ENCODE measurements at places on chromosomes 4 and X.

DNA sequence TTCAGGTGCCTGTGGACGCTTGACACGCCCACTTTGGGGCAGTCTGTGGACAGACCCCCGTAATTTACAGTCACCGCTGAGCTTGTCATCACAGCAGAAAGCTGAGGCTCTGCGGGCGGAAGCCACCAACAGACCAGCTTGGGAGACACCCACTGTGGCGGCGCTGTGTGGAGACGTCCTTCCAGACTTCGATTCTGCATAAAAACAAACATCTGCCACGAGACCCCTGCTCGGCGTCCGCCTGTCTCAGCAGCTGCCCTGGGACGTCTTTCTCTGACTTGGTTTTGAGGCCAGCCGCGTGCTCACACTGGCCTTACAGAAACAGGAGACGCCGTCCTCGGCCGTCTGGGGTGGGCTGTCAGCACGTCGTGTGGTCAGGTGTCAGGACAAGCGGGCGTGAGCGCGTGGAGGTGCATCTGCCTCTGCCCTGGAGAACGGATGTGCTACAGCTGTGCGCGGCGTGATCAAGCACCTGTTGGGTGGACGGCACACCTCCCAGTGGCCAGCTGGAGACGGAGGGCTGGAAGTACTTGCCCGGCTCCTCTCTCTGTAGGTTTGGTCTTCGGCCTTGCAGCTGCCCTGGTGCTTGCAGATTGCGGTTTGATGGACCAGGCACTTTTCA is 37.5 kb downstream of the PIGG start:
- no peak for DNase-seq

GRCh38 chr4:145851511-145852201 is 87.0 kb downstream of the ZNF827 start:
- DNase-seq = no peak

DNA sequence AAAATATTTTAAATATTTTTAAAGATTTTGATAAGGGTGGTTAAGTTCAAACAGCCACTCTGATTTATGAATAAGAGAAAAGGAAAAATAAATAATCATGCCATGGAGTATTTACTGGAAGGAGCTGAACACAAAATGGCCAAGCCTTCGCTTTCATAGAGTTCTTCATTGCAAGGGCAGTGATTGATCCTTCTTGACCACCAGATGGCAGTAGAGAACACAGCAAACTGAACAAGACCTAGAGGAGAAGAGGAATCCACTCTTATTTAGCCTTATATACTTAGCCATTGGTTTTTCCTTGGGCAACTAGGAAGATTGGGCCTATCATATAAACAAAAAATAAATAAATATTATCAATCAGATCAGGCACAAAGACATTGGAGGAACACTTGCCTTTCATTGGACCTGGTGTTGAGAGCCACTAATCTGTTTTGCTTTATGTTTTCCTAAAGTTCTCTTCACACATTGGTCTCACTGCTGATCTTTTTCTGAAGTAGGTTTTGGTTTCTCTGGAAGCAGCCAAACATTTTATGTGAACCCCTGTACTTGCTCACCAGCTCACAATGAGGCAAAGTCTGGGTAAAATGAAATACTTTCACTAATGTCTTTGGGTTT is 58.1 kb upstream of the PARM1 start:
- DNase-seq = peak; percentile 60

- DNase-seq = peak; percentile 94
Measured at GRCh38 chr4:183876268-183876934, 28.7 kb upstream of the STOX2 start.

All from NCI-H1092 treated with DMSO at 0.1 percent for 48 hours (cell line).